ENCODE measurements at places on chromosomes 12 and 14.

DNA sequence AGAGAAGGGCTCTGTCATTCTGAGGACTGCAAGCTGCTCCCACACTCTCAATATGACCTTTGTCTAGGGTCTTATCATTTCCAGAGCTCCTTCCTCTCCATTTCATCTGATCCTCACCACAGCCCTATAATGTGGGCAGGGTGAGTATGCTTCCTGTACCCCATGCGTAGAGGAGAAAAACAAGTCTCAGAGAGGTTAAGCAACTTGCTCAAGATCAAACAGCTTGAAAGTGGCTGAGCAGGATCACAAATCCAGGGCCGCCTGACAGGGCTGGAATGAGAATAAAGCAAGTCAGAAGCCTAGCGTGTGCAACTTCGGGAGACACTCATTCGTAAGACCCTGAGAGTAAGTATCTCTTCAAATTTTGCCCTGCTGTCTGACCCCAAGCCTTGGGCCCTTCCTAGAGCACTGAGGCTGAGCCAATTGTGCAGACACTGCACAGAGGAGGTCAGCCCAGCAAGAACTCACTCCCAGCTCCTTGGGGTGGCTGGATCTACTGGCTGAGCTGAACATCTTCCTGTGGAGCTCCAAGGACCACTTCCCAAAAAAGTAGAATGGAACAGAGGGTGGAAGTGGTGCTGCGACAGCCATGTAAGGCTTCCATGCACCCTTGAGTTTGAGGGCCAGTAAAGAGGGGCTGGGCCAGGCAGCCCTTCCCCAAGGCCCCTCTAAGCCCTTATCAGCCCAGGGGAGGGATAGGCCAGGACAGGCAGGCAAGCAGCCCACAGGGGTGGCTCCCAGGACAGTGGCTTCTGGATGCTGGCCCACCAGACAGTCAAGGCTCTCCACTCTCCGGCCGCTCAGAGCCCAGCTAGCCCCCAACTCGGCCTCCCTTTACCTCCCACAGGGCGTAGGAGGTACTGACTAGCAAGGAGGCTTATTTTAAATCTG, 10.5 kb downstream of the ZFP36L1 start:
- no peak for DNase-seq

GRCh38 chr12:78192979-78193378, 362.3 kb downstream of the NAV3 start:
- DNase-seq, result no peak

- DNase-seq, result no peak
These were observed 7.9 kb downstream of the TMEM63C start for GRCh38 chr14:77189479-77189878.

GRCh38 chr12:67645126-67645525, 3.4 kb upstream of the DYRK2 start:
- DNase-seq, result no peak

DNA sequence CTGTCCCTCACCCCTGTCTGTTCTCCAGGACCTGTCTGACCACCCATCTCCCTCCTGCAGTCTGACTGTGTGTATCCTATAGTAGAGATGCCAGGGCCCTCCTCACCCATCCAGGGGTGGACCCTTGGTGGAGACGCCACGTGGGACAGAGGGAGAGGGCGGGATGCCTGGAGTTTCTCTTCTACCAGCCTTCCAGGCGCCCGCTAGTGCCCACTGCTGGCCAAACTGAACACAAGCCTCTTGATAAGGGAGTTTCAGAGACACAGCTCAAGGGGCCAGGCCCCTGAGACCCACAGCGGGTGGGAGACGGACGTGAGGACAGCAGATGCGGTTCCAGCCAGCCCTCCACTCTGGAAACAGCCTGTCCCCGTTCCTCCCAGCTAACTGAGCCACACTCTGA, 147.3 kb downstream of the RBM19 start:
- no peak for DNase-seq

GRCh38 chr14:33206981-33207380, 268.3 kb downstream of the NPAS3 start:
- no peak for DNase-seq

DNA sequence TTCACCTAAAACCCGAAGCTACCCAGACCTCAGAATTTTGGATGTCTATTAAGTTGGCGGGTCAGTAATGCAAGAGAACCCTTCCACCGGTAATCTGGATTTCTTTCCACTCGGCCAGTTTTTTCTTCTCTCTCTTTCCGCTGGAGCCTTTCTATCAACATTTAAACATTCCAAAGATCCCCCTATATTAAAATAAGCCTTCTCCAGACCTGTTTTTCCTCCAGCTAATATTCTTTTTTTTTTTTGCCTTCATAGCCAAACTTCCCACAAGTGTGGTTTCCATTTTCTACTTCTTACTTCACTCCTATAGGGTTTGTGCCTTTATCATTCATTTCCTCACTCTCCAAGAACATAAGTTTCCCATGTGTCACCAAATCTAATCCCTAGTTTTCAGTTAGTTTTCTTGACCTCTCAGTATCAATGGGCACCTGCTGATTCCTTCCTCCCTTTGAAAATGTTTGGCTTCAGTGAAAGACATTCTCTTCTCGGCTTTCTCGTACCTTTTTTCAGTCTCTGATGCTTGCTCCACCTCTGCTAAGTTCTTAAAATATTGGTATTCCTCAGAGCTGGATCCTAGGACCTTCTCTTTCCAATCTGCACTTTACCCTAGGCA, 583 bp upstream of the SDR39U1 start:
- no peak for DNase-seq

GRCh38 chr14:83842547-83842946, 1687.4 kb upstream of the FLRT2 start:
- DNase-seq, result no peak

GRCh38 chr12:48122065-48122834, 3.1 kb downstream of the PFKM start:
- DNase-seq, result no peak

- no peak for DNase-seq
These were observed 42.6 kb downstream of the PDZRN4 start for GRCh38 chr12:41230756-41231155.

DNA sequence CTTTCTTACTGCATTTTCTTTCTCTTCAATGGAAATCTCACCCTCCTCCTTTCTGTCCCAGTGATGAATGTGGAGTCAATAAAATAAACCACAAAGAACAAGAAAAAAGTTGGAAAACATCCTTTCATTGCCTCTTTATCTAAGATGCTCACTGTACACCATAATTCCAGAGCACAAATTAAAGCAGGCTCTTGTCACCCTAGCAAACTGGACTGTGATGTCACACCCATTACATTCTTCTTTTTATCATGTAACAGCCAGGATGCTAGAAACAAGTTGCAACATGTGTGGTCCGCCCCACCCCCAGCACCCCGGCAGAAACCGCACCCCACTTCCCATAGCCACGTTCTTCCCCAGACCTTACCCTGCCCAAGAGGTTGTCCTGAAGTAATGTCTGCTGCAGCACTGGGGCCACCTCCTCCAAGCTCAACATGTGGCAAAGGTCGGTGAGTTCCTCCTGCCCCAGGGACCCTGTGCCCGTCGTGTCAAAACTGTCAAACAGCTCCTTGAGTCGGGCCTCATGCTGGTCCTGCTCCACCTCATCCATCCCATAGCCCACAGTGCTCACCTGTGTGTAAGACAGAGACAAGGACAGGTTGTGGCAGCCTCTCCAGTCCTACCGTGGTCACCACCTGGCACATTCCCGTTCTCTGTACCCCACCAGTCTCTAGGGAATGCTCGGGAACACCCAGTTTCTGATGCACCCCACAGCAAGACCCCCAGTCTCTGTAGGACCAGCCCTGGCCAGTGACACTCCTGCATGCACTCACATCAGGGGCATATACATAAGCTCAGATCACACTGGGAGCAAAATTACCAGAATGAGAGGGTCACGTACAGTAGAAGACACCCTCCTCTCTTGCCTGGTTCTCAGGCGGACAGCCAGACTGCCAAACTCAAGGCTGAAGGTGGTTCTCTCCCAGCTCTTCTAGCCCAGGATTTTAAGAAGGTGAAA, 9.2 kb downstream of the NIN start:
- no peak for DNase-seq

GRCh38 chr12:59927032-59927431, 331.2 kb downstream of the SLC16A7 start:
- DNase-seq, result no peak

GRCh38 chr12:19970116-19970515, 398.2 kb upstream of the PDE3A start:
- peak; percentile 42 for DNase-seq

DNA sequence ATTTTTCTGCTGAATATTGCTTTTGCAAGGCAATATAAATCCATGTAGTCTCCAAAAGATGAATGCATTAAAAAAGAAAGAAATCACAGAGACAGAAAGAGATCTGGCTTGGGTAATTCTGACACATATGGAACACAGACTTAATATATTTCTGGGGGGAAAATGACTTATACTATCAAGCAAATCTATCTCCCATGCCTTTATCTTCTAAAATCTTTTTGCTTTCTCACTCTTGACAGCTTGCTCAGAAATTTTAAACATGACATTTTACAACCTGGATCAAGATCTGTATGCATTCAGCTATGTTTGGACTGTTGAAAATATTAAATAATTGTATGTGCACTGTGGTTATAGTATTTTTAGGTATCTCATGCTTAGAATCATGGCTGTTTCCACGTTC, 73.0 kb downstream of the KITLG start:
- DNase-seq, result no peak

DNA sequence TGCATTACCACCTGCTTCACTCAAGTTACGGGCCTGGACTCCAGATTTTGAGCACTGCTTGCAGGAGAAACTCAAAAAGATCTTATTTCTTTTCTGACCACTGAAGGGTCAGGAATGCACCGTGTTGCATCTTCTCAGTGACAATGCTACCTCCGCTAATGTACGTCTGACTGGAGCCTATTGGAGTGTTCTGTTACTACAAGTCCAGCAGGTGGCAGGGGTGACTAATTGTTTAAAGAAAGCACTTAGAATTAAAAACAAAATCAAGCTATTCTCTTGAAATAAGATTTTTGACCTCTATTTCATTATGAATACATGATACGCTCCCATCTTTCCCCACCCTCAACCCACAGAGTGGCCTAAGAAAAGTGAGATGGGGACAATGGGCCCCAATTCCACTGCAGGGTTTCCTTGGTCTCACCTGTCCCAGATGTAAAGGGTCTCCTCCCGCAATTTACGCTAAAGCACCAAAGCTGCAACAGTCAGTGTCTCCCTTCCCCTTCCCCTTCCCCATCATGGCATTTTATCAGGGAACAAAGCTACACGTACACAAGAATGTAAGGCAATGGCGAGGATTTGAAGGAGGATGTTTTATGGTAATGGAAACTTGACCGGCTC, 2.2 kb downstream of the TBPL2 start:
- no peak for DNase-seq

DNA sequence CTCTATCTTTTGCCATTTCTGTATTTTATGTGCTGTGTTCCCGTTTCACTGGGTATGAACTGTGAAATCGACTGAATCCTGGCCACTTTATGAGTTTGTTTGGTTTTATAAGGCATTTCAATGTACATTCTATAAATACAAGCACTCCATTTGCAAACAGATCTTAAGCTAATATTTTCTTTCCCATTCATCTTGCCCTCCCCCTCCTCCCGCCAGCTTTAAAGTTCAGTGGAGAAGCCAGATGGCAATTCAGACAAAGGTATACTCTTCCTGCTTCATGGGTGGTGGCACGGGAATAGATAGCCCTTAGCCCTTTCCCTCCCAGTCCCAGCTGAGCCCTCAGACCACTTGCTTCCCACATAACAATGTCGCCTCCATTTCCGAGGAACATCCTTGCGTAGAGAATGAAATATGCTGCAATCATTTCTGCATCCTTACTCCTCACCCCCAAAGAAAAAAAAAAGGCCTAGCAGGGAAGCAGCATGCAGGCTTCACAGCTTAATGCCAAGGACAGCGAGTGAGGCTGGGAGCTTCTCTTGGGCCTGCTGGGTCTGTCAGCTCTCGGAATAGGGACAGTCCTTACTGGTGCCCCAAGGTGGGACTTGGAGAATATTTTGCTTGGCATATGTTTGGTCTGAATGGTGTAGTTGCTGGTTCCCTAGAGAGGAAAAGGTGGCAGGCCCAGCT, 52.8 kb upstream of the SRSF5 start:
- no peak for DNase-seq

GRCh38 chr12:63034601-63035000, 99.7 kb upstream of the PPM1H start:
- DNase-seq, result no peak

GRCh38 chr12:51863933-51864832, 15.7 kb upstream of the FIGNL2 start:
- DNase-seq, result no peak

DNA sequence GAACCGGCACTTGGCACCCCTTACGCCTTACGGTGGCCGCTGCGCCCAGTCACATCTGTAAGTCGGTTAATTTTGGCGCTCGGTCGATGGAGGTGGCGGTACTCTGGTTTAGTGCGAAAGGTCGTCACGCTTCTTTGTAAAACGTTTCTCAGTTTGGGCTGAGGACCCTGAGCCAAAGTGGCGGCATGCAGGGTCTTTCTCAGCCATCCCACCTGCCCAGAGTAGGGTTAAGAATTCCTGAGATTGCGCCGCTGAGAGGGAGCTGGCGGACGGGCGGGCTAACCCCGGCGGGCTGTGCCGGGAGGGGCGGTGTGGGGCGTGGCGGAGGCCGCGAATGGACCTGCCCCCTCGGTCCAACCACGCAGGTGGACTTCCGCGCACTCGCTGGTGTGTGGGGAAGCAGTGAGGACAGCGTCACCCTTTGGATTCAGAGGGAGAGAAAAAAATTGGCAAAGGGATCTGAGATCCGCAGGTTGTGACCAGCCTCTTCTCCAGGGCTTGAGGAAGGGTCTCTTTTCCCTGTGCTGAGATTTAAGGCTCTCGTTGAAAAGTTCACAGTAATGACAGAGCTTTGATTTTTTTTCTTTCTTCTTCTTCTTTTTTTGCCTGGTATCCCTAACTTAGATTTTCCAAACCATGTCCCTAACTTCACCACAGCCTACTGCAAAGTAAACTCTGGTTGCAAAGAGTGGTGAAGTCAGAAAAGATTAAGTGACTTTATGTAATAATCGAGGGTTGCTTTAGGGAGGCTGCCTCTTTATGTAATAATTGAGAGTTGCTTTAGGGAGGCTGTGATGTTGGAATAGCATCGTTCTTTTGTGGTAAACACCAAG, 602 bp upstream of the FBXO33 start:
- peak; percentile 76 for DNase-seq

DNA sequence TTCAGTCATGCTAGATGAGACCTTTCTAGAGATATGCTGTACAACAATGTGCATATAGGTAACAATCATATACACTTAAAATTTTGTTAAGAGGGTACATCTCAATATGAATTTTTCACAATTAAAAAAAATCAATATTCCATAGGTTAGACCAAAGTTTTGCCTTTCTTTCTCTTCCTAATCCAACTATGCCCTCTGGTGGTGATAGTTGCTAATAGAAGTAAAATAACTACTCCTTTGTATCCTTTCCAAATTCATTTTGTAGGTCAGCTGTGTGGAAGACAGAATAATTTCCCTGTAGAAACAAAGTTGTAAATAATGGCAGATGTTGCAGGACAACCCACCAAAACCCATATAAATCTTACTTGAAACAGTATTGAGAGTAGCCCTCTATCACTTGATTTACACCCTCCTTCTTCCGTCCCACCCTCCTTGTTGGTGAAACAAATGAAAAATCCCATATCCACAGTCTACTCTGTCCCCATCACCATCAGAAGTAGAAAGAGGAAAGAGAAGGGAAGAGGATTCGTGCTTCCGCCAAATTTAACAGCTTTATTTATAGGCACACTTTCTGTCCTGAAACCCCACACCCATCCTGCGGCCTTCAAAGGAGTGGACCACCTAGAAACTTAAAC, 34.2 kb upstream of the KICS2 start:
- DNase-seq, result peak; percentile 41

GRCh38 chr14:61388173-61388975, 67.0 kb downstream of the PRKCH start:
- peak; percentile 30 for DNase-seq

All from HS-27A (cell line).